Placental pericyte (primary cell): ENCODE measurements at places on chromosomes 3 and 15. TPM values are rescaled to one million over a fixed set of nuclear protein-coding genes. Genes with fewer than 3 reads are reported as not detected.

TGM5 gene
- not detected in 2 replicates for total RNA-seq

EHHADH gene
- total RNA-seq, result 1.1 and 3.3 TPM in 2 replicates

RAP2B gene
- 21.2 and 28.3 TPM in 2 replicates for total RNA-seq

AP3S2 gene
- 57.7 and 83.8 TPM in 2 replicates for total RNA-seq

PRR20G gene
- not detected in 2 replicates for total RNA-seq

SI gene
- not detected in 2 replicates for total RNA-seq

TMEM108 gene
- not detected in 2 replicates for total RNA-seq

IFRD2 gene
- total RNA-seq, result 74.6 and 130 TPM in 2 replicates

CPNE9 gene
- not detected in 2 replicates for total RNA-seq

C3orf20 gene
- total RNA-seq, result under 0.01 and 0.22 TPM in 2 replicates

LMLN gene
- 5.9 and 11.7 TPM in 2 replicates for total RNA-seq

COLQ gene
- 0.29 and 0.66 TPM in 2 replicates for total RNA-seq

OR5K2 gene
- total RNA-seq, result not detected in 2 replicates

KIF7 gene
- total RNA-seq, result 12.7 and 12.9 TPM in 2 replicates

MEX3B gene
- 2.4 and 9.6 TPM in 2 replicates for total RNA-seq

CCDC13 gene
- total RNA-seq, result 0.22 and 0.57 TPM in 2 replicates

CLSTN2 gene
- under 0.01 and 3.6 TPM in 2 replicates for total RNA-seq

RBPMS2 gene
- 0.22 TPM in 1 of 2 replicates, not detected in the other for total RNA-seq

ADAMTSL3 gene
- total RNA-seq, result 0.22 TPM in 1 of 2 replicates, not detected in the other

TMIE gene
- 0.22 TPM in 1 of 2 replicates, not detected in the other for total RNA-seq

CSPG4 gene
- 15.3 and 83.2 TPM in 2 replicates for total RNA-seq

MST1R gene
- total RNA-seq, result 0.43 and 1.3 TPM in 2 replicates

FRMD5 gene
- total RNA-seq, result 0.88 and 13.5 TPM in 2 replicates

GHRL gene
- 0.72 TPM in 1 of 2 replicates, not detected in the other for total RNA-seq

HHATL gene
- total RNA-seq, result not detected in 2 replicates

PLA2G4D gene
- total RNA-seq, result not detected in 2 replicates

BHLHE40 gene
- 89.9 and 119 TPM in 2 replicates for total RNA-seq

GMPS gene
- 56.9 and 74.0 TPM in 2 replicates for total RNA-seq

CELSR3 gene
- total RNA-seq, result 1.1 and 2.4 TPM in 2 replicates

ST3GAL6 gene
- total RNA-seq, result 6.9 and 14.0 TPM in 2 replicates

TAGLN3 gene
- 0.14 TPM in 1 of 2 replicates, not detected in the other for total RNA-seq

CGNL1 gene
- 0.72 and 2.4 TPM in 2 replicates for total RNA-seq

STAB1 gene
- total RNA-seq, result under 0.01 and 0.57 TPM in 2 replicates

TMEM207 gene
- not detected in 2 replicates for total RNA-seq

SLC6A1 gene
- total RNA-seq, result not detected in 2 replicates

THRB gene
- total RNA-seq, result 0.66 and 2.3 TPM in 2 replicates

CCDC39 gene
- total RNA-seq, result not detected in 2 replicates

STRC gene
- total RNA-seq, result under 0.01 TPM in 1 of 2 replicates, not detected in the other

ZKSCAN7 gene
- total RNA-seq, result 4.6 and 5.0 TPM in 2 replicates

MCF2L2 gene
- total RNA-seq, result 0.29 TPM in 1 of 2 replicates, not detected in the other

SERPINI2 gene
- total RNA-seq, result not detected in 2 replicates

NMNAT3 gene
- under 0.01 and 0.43 TPM in 2 replicates for total RNA-seq

IMPG2 gene
- 0.14 and 0.22 TPM in 2 replicates for total RNA-seq

MAPK6 gene
- total RNA-seq, result 103 and 113 TPM in 2 replicates

LRRC49 gene
- 11.5 and 33.0 TPM in 2 replicates for total RNA-seq

CDHR4 gene
- total RNA-seq, result not detected in 2 replicates

MAPKAPK3 gene
- 47.7 and 50.7 TPM in 2 replicates for total RNA-seq

IL16 gene
- total RNA-seq, result 0.43 TPM in 1 of 2 replicates, not detected in the other

RHOV gene
- total RNA-seq, result not detected in 2 replicates

GABRR3 gene
- not detected in 2 replicates for total RNA-seq

SLC9A9 gene
- 4.7 and 8.8 TPM in 2 replicates for total RNA-seq

LYZL4 gene
- not detected in 2 replicates for total RNA-seq

COL6A5 gene
- under 0.01 and 0.14 TPM in 2 replicates for total RNA-seq

DHFR2 gene
- 3.1 and 4.2 TPM in 2 replicates for total RNA-seq

CCDC71 gene
- 28.5 and 30.0 TPM in 2 replicates for total RNA-seq

SCN5A gene
- 0.22 and 1.1 TPM in 2 replicates for total RNA-seq

ZNF860 gene
- 0.44 and 1.0 TPM in 2 replicates for total RNA-seq

CYP8B1 gene
- total RNA-seq, result not detected in 2 replicates

GOLGA6L4 gene
- 0.66 and 1.1 TPM in 2 replicates for total RNA-seq
